ENCODE measurements at places on chromosomes 11 and 22. TPM values are rescaled to one million over a fixed set of nuclear protein-coding genes. Genes with fewer than 3 reads are reported as not detected.

The APOL3 gene
- total RNA-seq: 10.4 TPM

- DNase-seq: no peak
These were observed 80.1 kb downstream of the LDLRAD3 start for GRCh38 chr11:36023922-36024321.

GRCh38 chr22:22770881-22771280 is 116.7 kb upstream of the IGLL5 start:
- DNase-seq: no peak

DNA sequence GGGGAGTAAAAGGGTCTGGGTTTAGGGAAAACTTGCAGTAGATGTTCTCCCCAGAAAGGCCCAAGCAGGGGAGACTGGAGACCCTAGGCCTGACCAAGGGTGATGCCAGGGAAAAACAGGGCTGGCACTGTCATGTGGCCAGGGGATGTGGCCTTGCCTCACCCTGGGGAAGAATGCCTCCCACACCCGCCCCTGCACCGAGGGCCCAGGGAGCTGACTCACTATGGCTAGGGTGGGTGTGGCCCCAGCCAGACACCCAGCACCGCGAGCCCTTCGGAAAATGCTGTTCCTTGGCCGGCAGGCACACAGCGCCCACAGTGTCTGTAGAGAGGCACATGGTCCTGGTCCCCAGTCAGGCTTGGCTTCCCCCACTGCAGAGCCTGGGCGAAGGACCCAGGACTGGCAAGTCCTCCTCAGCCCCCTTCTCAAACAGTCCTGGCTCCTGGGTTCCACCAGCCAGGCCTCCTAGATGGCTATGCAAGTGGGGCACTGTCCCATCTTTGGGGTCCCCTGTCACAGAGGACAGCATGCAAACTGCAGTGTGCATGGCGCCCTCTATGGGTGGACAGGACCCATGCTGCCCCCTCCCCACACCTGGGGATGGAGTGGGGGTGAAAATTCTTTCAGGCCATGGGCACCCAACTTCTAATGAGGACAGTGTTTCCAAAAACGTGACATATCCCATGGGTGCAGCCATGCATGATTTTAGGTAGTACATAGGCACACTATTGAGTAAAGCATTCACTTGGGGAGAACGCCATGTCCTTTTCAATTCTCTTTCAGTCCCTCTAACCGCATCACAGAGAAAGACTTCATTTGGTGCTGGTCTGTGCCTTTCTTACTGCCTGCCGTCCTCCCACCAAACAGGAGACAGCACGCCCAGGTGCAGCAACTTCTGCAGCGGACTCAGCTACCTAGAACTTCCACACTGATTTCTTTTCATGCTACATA is 15.2 kb downstream of the TMPRSS5 start:
- peak; percentile 76 for DNase-seq

The SF3A1 gene
- 9.6 TPM for total RNA-seq

DNA sequence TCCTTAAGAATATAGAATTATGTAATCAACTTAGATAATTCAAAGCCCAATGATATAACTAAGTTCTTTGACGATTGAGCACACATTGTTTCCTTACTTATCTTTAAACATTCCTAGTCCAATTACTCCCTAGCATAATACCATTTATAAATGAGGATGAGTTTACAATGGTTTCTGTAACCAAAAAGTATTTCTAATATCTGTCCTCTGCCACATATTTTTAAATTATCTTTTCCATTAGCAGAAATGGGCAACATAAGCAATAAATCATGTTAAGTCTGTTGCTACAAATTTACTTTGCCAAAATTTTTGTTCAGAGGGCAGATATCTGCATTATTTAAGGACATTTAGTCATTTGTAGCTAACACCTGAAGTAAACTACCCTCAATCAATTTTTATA is 6.7 kb downstream of the CREBZF start:
- no peak for DNase-seq

DNA sequence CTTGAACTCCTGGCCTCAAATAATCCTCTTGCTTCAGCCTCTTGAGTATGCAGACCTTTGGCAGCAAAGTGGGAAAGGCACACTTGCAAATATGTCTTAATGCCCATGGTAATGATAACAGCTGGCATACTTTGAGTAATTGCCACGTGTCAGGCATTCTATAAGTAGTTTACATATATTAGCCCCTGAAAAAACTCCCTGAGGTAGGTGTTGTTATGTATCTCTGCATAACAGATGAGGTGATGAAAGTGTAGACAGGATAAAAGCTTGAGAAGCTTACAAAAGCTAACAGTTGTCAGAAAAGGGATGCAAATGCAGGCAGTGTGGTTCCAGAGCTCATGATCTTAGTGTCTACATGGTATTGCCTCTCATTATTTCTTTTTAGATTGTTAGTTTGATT is 291.1 kb upstream of the C11orf87 start:
- no peak for DNase-seq

The RAB36 gene
- total RNA-seq: 17.1 TPM

The JRKL gene
- total RNA-seq: 16.0 TPM

The TESMIN gene
- 5.0 TPM for total RNA-seq
